Astrocyte of the cerebellum (primary cell): ENCODE measurements at places on chromosomes 5 and 9.
A peak's percentile ranks its signal among the peaks of the same experiment; 100 is the strongest.

DNA sequence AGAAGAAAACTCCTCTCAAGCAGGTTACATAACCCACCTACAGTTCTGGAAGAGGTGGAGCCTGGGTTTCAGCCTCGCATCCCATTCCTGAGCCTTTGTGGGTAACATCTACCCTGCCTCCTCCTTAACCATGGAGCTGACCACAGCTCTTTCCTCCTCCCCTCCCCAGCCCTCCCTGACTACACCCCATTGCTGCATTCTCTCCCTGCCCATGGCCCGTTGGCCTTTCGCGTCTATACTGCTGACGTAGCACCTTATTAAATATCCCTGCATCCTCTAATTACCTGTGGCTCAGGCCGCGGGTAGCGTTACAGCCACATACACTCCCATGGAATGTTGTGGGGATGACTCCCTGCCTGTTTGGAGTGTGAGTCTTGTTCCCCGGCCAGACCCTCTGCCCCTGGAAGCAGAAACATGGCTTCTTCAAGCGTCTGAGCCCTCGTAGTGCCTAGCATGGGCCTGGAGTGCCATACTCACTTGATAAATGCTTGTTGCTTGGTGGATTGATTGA is 72.8 kb downstream of the WWC1 start:
- DNase-seq, result peak; percentile 78

DNA sequence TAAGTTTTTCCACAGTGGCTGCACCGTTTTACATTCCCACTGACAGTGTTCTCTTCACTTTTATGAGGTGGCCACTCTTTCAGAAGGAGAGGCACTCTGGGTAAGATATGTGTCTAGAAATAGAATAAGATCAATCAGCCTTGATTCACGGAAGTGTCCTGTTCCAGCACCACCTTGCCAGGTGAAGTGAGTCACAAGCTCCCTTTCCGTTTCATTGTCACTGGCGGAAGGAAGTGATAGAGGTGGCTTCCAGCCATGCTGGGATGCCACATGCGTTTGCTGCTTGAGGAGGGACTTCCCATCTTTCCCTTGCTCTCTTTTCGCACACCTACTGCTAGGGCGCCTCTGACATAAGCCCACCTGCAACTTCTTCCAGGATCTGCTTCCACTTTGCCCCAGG is 217.1 kb downstream of the PIK3R1 start:
- no peak for DNase-seq

DNA sequence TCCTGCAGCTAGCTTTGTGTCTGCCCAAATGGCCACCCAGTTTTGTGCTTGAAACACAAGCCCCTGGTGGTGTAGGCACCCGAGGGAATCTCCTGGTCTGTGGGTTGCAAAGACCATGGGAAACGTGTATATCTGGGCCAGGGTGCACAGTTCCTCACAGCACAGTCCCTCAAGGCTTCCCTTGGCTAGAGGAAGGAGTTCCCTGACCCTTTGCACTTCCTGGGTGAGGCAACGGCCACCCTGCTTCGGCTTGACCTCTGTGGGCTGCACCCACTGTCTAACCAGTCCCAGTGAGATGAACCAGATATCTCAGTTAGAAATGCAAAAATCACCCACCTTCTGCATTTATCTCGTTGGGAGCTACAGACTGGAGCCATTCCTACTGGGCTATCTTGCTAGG is 865.0 kb upstream of the ACO1 start:
- DNase-seq, result no peak

DNA sequence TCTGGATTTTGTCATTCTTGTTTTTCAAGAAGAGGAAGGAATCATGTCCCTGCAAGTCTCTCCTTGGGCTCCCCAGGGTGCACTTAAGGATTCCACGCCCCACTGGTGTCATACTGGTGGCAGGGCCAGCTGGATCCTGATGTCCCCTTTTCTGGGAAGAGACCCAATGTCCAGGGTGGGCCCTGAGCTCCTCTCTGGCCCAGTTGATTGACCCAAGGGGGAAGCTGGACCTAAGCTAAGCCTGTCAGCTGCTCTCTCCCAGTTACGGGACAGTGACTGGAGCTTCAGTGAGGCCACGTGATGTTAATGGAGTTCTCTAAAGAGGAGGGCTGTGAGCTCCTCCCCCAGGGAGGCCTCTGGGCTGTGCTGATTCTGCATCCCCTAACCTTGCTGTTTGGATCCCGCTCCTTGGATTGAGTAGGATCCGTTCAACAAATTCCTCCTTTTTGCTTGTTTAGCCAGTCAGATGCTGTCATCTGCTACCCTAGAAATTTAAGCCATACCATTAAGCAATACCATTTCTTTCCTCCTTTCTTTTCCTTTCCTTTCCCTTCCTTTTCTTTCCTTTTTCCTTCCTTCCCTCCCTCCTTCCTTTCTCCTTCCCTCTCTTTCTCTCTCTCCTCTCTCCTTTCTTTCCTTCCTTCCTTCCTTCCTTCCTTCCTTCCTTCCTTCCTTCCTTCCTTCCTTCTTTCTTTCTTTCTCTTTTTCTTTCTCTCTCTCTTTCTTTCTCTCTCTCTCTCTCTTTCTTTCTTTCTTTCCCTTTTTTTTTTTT is 17.2 kb downstream of the NKX2-5 start:
- DNase-seq, result no peak

GRCh38 chr9:91865041-91865440 is 85.0 kb downstream of the ROR2 start:
- DNase-seq, result no peak

GRCh38 chr5:138709202-138709601 is 44.0 kb upstream of the CTNNA1 start:
- no peak for DNase-seq

- DNase-seq, result no peak
Measured at GRCh38 chr5:76269259-76269931, 133.7 kb upstream of the IQGAP2 start.

- DNase-seq, result no peak
Measured at GRCh38 chr9:117239428-117239827, 175.4 kb downstream of the ASTN2 start.
